ENCODE measurements at places on chromosomes 16 and 17.

DNA sequence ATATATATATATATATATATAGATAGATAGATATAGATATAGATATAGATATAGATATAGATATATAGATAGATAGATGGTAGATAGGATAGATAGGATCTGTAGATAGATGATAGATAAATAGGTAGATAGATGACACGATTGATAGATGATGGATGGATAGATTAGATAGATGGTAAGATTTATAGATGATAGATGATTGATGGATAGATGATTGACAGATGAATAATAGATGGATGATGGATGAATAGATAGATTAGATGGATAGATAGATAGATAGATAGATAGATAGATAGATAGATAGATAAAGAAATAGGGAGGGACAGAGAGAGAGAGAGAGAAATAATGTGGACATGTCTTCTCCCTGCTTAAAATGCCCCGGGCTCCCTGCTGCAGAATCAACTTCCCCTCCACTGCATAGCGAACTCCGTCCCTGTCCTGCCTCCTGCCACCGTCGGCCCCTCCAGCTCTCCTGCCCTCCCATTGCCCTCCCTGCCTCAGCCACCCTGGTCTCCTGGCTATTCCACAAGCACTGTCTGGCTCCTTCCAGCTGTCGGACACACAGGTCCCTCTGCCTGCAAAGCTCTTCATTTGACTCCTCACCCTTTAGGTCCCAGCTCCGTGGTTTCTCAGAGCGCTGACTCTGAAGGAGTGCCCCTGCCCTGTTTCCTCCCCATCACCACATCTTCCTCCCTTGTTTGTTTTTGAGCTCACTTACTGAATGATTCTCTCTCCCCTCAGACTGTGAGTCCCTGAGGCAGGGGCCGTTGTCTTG is 254.0 kb downstream of the KATNIP start:
- DNase-seq, result no peak

DNA sequence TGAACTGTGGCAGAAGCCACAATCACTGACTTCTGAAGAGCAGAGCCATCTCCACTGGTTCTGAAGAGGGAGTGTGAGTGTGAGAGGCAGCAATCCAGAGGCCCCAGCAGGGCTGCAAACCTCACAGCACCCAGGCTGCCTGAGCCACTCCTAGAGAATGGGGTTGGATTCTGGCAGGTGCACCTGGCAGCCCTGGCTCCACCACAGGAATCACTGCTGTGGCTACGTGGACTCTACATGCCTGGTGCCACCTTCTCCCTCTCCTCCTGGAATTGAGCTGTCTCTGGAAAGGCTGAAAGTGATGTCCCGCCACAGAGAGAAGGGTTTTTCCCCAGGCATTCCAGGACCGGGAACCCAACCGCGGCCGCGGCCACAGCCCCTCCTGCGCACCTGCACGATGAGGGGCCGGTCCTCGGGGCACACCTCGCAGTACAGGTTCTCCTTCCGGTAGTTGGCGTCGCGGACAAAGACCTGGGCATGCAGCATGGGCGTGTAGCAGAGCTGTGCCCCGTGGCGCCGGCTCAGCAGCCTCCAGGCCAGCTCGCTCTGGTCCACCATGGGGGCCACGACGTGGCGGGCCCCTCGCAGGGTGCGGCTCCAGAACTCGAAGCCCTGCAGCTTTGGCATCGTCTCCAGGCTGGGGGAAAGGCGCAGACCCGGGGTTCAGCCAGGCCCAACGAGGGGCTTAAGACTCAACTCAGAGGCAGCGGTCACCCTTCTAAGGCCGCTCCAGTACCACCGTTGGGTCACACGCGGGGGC is 991 bp downstream of the DUS1L start:
- DNase-seq, result no peak

DNA sequence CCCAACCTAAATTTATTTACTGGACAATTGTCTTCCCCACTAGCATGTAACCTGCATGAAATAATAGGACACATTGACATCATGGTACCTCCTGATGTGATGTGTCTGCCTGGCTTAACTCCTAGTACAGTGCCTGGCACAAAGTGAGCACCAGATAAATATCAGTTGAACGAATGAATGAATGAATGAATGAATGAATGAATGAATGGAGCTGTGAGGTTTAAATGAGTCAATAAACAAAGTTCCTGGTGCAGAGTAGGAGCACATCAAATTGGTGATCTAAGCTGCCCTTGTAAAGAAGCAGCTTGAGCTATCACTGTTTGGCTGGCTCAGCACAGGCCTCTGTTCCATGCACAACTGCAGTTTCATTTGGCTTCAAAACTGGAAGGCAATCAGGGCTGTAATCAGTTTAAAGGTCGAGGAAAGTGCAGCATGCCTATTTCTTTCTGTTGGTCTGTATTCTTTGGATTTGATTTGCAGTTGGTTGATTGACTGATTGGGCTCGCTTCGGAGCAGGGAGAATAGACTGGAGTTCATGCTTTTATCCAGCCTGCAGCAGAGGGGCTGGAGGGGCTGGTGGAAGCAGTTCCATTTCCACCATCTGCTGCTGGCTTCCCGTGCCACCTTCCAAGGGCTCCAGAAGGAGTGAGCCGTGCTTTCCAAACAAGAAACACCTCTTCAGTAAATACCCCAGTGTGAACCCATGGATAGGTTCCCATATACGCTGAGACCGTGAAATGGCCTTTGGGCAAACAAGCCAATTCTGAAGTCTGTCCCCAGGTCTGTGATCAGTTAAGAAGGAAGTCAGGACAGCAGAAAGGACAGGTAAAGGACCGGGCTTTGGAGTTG is 54.6 kb downstream of the GPRC5B start:
- no peak for DNase-seq

GRCh38 chr17:33225509-33225908 is 67.6 kb downstream of the ASIC2 start:
- no peak for DNase-seq

- no peak for DNase-seq
Observed at GRCh38 chr16:67713647-67714273, 5.4 kb downstream of the GFOD2 start.

- DNase-seq, result peak; percentile 14
Observed at GRCh38 chr17:52178012-52178411, 19.5 kb upstream of the CA10 start.

DNA sequence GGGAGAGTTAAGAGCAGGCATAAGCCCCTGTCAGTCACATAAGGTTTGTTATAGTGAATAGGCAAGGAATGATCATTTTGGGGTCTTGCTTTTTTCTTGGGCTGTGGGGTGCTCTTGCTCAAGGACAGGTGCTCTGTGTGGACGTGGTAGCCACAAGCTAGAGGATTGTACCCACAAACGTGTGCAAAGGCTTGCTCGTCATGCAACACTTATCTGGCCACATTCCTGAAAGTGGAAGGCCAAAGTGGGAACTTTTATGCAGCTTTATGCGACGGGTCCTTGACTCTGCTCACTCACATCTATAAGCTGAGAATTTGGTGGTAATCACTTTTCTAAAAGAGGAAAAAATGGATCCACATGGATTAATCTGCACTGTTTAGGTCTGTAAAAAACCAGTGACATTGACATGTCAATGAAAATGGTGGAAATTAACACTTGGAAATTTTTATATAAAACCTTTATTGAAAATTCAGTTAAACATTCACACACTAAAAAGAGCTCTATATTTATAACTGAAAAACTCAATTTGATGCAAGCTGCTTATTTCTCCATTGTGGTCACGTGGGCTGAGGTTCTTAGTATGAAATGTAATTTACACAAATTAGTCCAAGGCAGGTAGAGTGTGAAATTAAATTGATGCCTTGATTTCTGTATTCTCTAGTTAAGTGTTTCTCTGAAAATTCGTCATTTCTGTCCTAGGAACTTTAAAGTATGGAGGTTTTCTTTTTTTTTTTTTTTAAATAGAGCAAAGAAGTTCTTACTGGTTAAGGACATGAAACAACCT is 162.3 kb downstream of the MSI2 start:
- no peak for DNase-seq

- no peak for DNase-seq
Observed at GRCh38 chr17:73118951-73119391, 26.5 kb upstream of the SLC39A11 start.

DNA sequence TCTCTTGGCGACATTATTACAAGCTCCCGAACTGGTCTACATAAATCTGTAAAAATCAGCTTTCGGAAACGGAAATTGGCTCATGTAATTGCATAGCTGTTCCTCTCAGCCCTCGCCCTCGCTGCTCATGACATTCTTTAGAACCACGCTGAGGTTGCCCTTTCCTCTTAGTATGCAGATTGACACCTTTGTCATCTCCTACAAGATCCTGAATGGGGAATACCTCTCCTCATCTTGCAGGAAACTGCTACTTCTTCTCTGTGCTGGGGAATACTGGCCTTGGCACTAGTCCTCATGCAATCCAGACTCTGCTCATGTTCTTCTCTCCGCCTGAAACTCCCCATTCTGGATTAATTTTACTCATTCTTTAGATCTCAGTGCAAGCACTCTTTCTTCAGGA is 22.2 kb upstream of the CDH8 start:
- no peak for DNase-seq

DNA sequence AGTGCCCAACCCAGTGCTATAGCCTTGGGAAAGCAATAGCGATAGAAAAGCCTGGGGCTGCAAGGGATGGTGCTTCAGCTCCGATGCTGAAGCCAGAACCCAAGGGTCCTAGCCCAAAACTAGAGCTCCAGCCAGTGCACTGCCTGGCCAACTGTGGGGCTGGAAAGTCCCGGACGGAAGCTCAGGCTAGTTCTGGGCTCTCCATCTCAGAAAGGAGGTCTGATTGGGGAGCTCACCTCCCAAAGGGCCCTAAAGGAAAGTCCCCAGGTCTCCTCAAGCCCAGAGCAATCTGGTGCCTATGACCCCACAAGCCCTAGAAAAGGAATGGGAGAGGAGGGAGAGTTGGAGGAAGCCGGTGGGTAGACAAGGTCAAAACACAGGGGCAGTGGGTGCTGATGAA is 2.0 kb upstream of the ABCC3 start:
- DNase-seq, result no peak

DNA sequence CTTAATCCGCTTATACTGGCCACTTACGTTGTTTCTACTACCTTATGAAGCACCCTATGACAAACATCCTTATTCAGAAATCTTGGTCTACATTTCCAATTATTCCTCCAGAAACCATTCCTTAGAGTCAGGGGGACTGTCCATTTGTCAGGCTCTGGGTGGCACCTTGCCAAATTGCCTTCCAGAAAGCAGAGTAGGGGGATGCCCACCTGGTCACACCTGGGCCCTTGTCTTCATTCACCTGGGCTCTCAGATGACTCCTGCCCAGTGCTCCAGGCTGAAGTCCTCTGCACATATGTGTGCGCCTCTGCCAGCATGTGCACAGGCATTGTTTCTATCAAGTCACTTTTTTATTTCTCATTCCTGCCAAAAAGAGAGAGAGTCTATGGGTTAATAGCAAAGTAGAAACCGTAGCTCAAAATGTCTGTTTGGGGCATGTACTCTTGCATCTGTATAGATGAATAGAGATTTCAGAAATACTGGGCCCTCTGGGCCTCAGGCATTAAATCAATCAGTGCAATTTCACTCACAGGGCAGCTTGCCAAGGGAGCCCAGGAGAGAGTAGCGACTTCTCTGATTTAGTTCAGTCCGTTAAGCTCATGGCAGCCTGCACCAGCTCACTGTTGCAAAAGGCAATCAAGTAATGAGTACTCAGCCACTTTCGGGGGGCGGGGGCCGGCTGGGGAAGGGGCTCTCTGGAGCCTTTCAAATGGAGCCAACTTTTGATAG is 104.7 kb downstream of the SOCS1 start:
- DNase-seq, result peak; percentile 54

DNA sequence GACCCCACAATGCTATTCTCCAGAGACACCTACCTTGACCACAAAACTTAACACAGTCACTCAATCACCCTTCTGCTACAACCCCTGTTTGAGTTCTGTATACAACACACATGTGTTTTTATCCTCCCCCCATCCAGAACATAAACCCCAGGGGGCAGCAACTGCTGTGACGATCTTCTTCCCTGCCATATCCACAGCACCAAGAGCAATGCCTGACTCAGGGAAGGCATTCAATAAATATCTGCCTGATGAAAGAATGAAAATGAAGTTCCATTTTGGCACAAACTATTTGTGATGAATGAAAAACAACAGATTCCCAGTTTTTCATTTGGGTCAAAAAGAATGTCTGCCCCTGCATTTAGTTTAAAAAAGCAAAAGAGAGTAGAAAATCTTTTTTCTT is 27.0 kb downstream of the ASIC2 start:
- DNase-seq, result no peak

- DNase-seq, result peak; percentile 29
Observed at GRCh38 chr17:47882247-47882646, 13.8 kb upstream of the SP2 start.

GRCh38 chr16:57048095-57048494 is 44.3 kb upstream of the CPNE2 start:
- no peak for DNase-seq

- peak; percentile 18 for DNase-seq
Observed at GRCh38 chr16:17222871-17223401, 247.8 kb downstream of the XYLT1 start.

GRCh38 chr16:71972356-71972755 is 27.8 kb downstream of the PKD1L3 start:
- DNase-seq, result no peak

GRCh38 chr16:10765772-10766171 is 22.1 kb downstream of the NUBP1 start:
- no peak for DNase-seq

- no peak for DNase-seq
Observed at GRCh38 chr16:24344784-24345183, 88.6 kb downstream of the CACNG3 start.

GRCh38 chr17:64781014-64781756 is 119.1 kb upstream of the SMURF2 start:
- DNase-seq, result peak; percentile 49

DNA sequence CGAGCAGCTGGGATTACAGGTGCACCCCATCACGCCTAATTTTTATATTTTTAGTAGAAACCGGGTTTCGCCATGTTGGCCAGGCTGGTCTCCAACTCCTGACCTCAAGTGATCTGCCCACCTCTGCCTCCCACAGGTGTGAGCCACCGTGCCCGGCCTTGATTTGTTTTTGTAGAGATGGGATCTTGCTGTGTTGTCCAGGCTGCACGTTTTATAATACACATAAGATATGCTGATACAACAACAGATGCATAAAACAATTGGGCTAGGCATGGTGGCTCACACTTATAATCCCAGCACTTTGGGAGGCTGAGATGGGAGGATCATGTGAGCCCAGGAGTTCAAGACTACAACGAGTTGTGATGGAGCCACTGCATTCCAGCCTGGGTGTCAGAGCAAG is 6.0 kb downstream of the USP36 start:
- DNase-seq, result no peak

- no peak for DNase-seq
Observed at GRCh38 chr17:11803231-11803969, 193.9 kb downstream of the ZNF18 start.

GRCh38 chr16:21611198-21611555 is 11.8 kb downstream of the METTL9 start:
- no peak for DNase-seq

- no peak for DNase-seq
Observed at GRCh38 chr16:75228143-75228976, 9.6 kb downstream of the CTRB1 start.
